ENCODE measurements at places on chromosomes 12 and 14. TPM values are rescaled to one million over a fixed set of nuclear protein-coding genes. Genes with fewer than 3 reads are reported as not detected.

The HOXC12 gene
- total RNA-seq, result not detected

The CAPRIN2 gene
- 53.6 TPM for total RNA-seq

The NXPH4 gene
- total RNA-seq, result 1.1 TPM

The IFT43 gene
- 48.7 TPM for total RNA-seq

The UBR7 gene
- total RNA-seq, result 20.7 TPM

The KLRB1 gene
- not detected for total RNA-seq

The NRIP2 gene
- total RNA-seq, result not detected

The IL23A gene
- 6.8 TPM for total RNA-seq

The HCAR3 gene
- not detected for total RNA-seq

The KRT83 gene
- not detected for total RNA-seq

The LRRC43 gene
- 1.4 TPM for total RNA-seq

The NID2 gene
- total RNA-seq, result 1.8 TPM

The DBX2 gene
- total RNA-seq, result not detected

The GPR84 gene
- total RNA-seq, result not detected

The DHRS7 gene
- 49.7 TPM for total RNA-seq

The RAB5B gene
- total RNA-seq, result 92.7 TPM

The HOXC10 gene
- not detected for total RNA-seq

The GPR65 gene
- total RNA-seq, result not detected

The BCL7A gene
- 25.7 TPM for total RNA-seq

The RHOJ gene
- not detected for total RNA-seq

The DAO gene
- not detected for total RNA-seq

The DPPA3 gene
- total RNA-seq, result 4.6 TPM

The PCED1B gene
- total RNA-seq, result 4.2 TPM

The TSPAN8 gene
- 0.87 TPM for total RNA-seq

The PTPN11 gene
- total RNA-seq, result 72.3 TPM

The KRT73 gene
- not detected for total RNA-seq

The CCDC197 gene
- total RNA-seq, result not detected

The KRT78 gene
- not detected for total RNA-seq

The KCNJ8 gene
- 0.93 TPM for total RNA-seq

The DCD gene
- not detected for total RNA-seq

The KRT75 gene
- total RNA-seq, result not detected

The NKX2-1 gene
- total RNA-seq, result 0.62 TPM

The TMEM116 gene
- 17.0 TPM for total RNA-seq

The TSPAN19 gene
- not detected for total RNA-seq

The RPL10L gene
- total RNA-seq, result not detected

The SCNN1A gene
- 34.7 TPM for total RNA-seq

The ERP27 gene
- 0.15 TPM for total RNA-seq

The ENDOU gene
- not detected for total RNA-seq

The IKZF4 gene
- total RNA-seq, result 9.8 TPM

The LTB4R2 gene
- total RNA-seq, result 9.5 TPM

The PTHLH gene
- not detected for total RNA-seq

Measured in endodermal cell (in vitro differentiated cells).